Esophagus squamous epithelium (tissue), 5 donors: ENCODE measurements at places on chromosomes 7 and 10.

- DNase-seq: no peak
Measured at GRCh38 chr7:106895246-106895864, 30.3 kb downstream of the PIK3CG start.

- DNase-seq: no peak
Measured at GRCh38 chr10:70920519-70920918, 32.2 kb upstream of the PCBD1 start.

GRCh38 chr10:119353421-119353820 is 146.1 kb downstream of the GRK5 start:
- no peak for DNase-seq

GRCh38 chr7:129886167-129886817 is 66.5 kb downstream of the UBE2H start:
- no peak for DNase-seq

DNA sequence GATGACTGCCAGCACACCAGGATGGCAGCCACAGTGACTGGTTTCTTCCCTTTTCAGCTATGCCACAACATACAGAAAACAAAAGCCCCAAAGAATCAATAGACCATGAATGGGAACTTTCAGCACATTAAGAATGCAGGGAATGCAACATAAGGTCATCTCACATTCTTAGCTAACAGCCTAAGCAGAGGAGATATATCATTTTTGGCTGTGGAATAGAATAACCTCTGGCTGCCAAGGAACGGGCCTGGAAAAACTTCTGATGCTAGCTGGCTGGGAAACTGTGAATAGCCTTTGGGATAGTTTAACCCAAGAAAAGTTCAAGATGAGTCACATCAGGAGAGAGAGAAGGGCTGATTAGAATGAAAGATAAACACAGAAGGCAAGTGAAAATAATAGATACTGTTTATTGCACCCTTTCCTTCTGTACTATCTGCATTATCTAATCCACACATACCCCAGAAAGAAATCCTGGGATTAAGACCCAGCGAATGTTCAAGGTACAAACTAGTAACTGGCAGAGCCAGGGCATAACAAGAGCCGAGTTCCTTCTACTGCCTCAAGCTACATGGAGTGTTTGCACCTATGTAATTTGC is 169.2 kb downstream of the SEMA3A start:
- DNase-seq: no peak

- DNase-seq: no peak
Measured at GRCh38 chr7:103989785-103990767, 618 bp upstream of the RELN start.

- no peak for DNase-seq
Measured at GRCh38 chr10:97169063-97169462, 16.7 kb downstream of the SLIT1 start.
